ENCODE measurements at places on chromosomes 1 and 21.

DNA sequence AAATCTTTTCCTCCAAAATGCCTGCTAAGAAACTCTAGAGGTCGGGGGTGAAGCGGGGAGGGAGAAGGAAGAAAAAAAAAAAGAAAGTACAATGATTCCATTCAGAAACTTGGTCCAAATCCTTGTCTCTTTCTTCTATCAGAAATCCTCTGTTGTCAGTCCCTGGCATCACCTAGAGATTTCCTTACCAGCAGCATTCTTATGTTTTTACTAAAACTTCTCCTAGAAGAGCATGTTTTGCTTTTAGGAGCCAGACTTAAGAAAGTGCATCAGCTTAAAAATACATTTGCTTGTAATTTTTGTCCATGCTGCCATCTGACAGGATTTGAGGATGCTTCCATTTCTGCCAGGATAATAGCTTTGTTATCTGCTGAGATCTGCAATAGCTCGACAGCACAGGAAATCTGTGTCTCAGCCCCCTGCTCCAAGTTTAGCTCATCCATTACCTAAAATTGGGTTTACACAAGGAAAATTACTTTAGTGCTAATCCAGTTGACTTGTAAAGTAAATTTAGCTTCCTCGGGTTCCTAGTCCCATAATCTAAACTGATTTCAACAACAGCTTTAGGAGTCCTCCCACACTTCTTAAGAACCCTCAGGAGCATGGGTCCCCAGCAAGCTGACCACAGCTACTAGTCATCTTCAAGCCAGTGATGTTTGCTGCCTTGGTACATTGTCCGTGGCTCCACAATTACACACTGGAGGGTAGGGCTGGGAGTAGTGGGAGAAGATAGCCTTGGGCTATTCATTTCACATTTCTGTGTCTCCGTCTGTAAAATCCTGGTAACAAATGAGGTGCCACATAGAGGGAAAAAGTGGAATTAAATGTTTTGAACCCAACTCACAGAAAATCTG, 92.3 kb upstream of the UBE2U start:
- no peak for DNase-seq

DNA sequence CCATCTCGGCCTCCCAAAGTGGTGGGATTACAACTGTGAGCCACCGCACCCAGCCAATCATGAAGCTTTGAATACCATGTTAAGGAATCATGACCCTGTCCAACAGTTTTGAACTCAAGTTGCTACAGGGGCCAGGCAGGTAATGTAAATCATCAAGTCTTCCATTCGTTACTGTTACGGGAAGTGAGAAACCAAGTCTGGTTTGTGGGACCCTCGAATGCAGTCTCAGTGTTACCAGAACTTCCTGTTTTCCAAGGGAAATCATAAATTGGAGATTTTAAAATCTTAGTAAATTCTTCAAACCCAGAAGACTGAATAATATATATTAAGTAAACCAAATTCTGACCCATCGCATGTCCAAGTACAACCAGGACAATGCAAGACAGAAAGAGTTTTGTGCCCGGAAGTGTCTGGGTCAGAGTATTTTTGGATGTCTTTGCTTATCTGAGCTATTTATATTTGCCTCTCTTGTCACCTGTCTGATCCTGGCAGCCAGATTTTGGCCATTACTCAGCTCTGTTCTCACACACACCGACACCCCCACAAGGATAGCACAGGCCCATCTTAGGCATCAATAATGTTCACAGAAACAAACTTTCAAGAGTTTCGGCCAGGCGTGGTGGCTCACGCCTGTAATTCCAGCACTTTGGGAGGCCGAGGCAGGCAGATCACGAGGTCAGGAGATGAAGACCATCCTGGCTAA, 8.8 kb downstream of the ATP5IF1 start:
- no peak for DNase-seq

DNA sequence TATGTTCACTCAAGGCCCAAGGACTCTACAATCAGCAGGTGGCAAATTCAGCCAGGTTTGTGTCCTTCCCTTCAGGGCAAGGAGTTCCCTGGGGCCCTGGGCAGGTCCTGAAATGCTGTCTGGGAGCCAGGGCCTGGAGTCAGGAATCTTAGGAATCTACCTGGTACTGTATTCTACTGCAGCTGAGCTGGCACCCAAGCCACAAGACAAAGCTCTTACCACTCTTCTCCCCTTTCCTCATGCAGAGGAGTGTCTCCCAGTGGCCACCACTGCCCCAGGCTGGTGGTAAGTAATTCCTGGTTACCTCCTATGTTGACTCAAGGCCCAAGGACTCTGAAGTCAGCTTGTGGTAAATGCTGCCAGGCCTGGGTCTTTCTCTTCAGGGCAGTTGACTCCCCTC, 153.4 kb downstream of the NRIP1 start:
- no peak for DNase-seq

DNA sequence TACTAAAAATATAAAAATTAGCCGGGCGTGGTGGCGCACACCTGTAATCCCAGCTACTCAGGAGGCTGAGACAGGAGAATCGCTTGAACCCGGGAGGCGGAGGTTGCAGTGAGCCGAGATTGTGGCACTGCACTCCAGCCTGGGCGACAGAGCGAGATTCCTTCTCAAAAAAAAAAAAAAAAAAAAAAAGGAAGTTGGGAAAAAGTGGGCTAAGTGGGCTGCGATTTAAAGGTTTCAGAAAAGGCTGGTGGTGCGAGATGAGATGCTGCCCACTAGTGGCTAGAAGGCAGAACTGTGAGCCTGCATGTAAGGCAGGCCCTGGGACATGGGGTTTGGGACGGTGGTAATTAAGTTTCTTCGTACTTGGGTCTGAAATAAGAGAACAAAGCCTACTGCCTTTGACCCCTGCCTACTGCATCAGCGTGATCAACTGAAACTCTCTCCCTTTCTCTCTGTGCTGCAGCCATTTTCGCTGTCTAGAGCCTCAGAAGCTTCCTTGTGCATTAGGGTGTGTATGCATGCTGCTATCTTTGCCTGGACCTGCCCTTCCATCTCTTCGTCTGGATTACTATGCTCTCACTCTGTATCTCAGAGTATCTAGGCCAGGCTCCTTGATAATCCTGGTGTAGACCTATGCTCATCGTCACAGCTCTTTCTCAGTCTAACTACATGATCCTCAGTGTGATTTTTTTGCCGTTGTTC, 12.4 kb downstream of the FMOD start:
- peak; percentile 50 for DNase-seq

GRCh38 chr1:86423873-86424272, at the start of gene CLCA2:
CLCA2 (plus strand) TSS chr1:86424171; CDS start chr1:86424248, 77 bp downstream.
- no peak for DNase-seq

DNA sequence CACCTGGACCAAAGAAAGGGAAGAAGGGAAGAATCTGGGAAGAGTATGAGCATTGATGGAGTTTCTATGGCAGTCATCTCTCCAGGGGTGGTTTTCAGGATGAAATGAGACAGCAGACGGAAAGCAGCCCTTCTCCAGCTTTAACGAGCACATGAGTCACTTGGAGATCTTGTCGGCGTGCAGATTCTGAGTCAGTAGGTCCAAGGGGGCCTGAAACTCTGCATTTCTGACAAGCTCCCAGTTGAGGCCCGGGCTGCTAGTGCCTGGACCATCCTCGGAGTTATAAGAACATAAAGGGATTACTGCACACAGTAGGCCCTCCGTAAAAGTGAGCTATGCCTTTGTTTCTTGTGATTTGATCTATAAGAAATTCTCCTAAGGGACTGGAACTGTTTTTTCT, 17.6 kb downstream of the HSPG2 start:
- peak; percentile 78 for DNase-seq

GRCh38 chr1:91440847-91441246, 36.2 kb upstream of the HFM1 start:
- peak; percentile 7 for DNase-seq

GRCh38 chr1:50108497-50109059, at the start of gene ELAVL4:
ELAVL4 (plus strand) TSS chr1:50108920; CDS start chr1:50109190, 270 bp downstream.
- no peak for DNase-seq

- peak; percentile 99 for DNase-seq
Measured at GRCh38 chr1:225700164-225700821, 47.4 kb upstream of the ENAH start.

GRCh38 chr1:38221006-38221649, 174.5 kb upstream of the POU3F1 start:
- peak; percentile 96 for DNase-seq

- DNase-seq: peak; percentile 30
Measured at GRCh38 chr1:10646347-10646861, 150.0 kb downstream of the CASZ1 start.

- no peak for DNase-seq
Measured at GRCh38 chr1:156276966-156277381, 5.7 kb downstream of the SMG5 start.

DNA sequence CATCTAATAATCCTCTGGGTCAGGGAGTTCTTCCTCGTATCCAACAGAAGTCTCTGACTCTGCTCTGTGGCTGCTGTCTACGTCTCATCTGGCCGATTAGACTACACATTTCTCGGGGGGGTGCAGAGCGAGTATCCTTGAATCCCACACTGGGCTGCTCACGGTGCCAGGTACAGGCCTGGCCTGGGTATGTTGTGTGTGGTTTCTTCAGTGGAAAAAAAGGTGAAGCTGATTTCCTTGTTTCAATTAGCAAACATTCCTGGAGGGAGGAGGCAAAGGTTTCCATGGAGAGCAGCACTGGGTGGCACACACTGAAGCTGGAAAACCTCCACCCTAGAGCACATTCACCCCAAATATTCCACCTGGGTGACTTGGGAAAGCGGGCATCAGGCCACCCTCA, 2.0 kb upstream of the RAB7B start:
- no peak for DNase-seq

All from fibroblast of upper back skin (primary cell).